A549 treated with RU486 at 1 μM for 4 hours (cell line): ENCODE measurements at places on chromosomes 5 and 9. TPM values are rescaled to one million over a fixed set of nuclear protein-coding genes. Genes with fewer than 3 reads are reported as not detected.

Gene ERAP2
- 0.77 to 1.3 TPM (median 1.2 TPM) in 5 replicates for total RNA-seq

Gene SEMA6A
- total RNA-seq: 0.02 to 0.18 TPM (median 0.15 TPM) in 5 replicates

Gene IL13
- total RNA-seq: 0.07 to 0.24 TPM in 2 of 5 replicates, not detected in the others

Gene NR5A1
- 0.03 to 0.05 TPM in 2 of 5 replicates, not detected in the others for total RNA-seq

Gene SPEF2
- 1.4 to 2.2 TPM (median 2.0 TPM) in 5 replicates for total RNA-seq

Gene AFAP1L1
- 5.1 to 7.9 TPM (median 6.6 TPM) in 5 replicates for total RNA-seq

Gene HNRNPAB
- total RNA-seq: 306 to 379 TPM (median 334 TPM) in 5 replicates

Gene FAXDC2
- 0.16 to 0.54 TPM (median 0.22 TPM) in 4 of 5 replicates, not detected in the other for total RNA-seq

Gene PCDHB3
- total RNA-seq: 0.03 to 0.06 TPM in 2 of 5 replicates, not detected in the others

Gene ARAP3
- total RNA-seq: 3.3 to 5.2 TPM (median 4.0 TPM) in 5 replicates

Gene ATP10B
- total RNA-seq: not detected in 5 replicates

Gene SAXO1
- not detected in 5 replicates for total RNA-seq

Gene IFNB1
- total RNA-seq: 0.23 TPM in 1 of 5 replicates, not detected in the others
